ENCODE measurements at places on chromosomes 3 and 15. TPM values are rescaled to one million over a fixed set of nuclear protein-coding genes. Genes with fewer than 3 reads are reported as not detected.

GRCh38 chr3:46896386-46896785 is 18.9 kb downstream of the PTH1R start:
- DNase-seq, result no peak

- DNase-seq, result no peak
These were observed 61.5 kb downstream of the CGGBP1 start for GRCh38 chr3:87997298-87997697.

GRCh38 chr3:148723631-148724030 is 25.9 kb downstream of the AGTR1 start:
- no peak for DNase-seq

DNA sequence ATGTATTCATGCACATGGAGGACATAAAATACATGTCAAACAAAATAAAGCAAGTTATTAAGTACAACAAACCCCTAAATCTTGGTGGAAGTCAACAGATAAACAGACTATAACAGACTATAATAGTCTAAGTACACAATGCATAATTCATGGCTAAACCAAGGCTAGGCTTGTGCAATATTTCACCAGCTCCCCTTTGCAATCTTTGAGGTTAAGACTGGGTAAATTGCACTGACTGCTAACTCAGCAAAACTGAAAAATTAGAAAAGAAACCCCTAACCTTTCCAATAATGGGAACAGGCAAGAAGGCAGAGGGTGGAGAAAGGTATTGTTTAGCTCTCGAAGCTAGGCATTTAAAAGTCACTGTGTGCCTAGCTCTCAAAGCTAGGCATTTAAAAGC is 304.9 kb upstream of the WNT5A start:
- no peak for DNase-seq

GRCh38 chr15:63879995-63880394 is 46.2 kb upstream of the HERC1 start:
- no peak for DNase-seq

- no peak for DNase-seq
These were observed 465.2 kb upstream of the TGFBR2 start for GRCh38 chr3:30141178-30141581.

DNA sequence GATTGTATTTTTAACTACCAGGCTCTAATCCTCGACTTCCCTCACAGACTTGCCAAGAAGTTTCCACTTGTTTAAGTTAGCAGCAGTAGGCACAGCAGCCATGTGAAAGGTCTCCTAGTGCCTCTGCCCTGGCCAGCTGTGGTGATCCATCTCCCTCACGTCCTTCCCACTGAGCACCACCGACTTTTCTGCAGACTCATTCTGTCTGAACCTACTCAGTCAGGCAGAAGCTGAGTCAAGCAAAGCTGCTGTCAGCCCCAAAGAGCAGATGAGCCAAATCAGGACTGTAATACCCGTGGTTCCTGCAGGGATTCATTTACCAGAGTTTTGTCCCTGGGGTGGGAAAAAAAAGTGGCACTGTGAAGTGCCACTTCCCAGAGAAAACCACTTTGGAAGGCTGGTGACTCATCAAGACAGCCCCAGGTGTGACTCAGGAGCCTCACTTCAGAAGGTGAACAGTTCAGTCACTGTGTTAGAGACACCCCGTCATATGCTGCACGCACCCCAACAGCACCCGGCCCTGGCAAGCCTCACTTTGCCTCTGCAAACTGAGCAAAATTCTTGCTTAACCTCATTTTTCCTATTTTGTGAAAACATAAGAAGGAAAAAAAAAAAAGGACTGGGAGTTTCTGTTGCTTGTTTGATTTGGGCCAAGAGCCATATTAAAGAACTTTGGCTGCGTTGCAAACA is 76.0 kb downstream of the WWTR1 start:
- peak; percentile 98 for DNase-seq

DNA sequence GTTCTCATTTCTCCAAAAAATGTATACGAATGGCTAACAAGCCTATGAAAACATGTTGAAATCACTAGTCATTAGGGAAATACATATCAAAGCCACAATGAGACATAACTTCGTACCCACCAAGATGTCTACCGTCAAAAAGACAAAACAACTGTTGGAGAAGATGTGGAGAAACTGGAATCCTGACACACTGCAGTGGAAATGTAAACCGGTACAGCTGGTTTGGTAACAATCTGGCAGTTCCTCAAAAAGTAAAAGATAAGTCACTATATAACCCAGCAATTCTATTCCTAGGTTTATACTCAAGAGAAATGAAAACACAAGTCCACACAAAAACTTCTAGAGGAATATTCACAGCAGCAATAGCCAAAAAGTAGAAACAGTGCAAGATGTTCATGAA is 7.0 kb downstream of the SCAPER start:
- DNase-seq, result peak; percentile 57

SSR3 gene
- 339 TPM for polyA plus RNA-seq

DNA sequence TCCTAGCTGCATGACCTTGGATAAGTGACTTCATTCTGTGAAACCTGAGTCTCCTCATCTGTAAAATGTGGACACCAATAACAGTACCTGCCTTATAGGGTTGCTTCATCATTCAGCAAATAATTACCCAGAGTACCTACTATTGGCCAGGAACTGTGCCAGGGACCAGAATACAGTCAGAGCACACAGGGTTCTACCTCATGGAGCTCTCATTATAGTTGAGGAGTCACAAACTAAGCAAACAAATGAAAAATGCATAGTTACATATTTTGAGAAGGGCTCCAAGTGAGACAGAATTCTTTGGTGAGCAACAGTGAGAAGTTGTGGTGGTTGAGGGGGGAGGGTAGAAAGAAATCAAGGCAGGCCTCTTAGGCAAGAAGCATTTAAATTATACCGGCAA is 308.6 kb upstream of the WNT5A start:
- DNase-seq, result no peak

GRCh38 chr15:65416845-65417416 is 5.8 kb downstream of the IGDCC4 start:
- DNase-seq, result no peak

- no peak for DNase-seq
These were observed 74.3 kb upstream of the SOX2 start for GRCh38 chr3:181637456-181637855.

GRCh38 chr3:151445273-151446001 is 15.4 kb downstream of the IGSF10 start:
- peak; percentile 85 for DNase-seq

NR2E3 gene
- polyA plus RNA-seq, result 0.03 TPM

DNA sequence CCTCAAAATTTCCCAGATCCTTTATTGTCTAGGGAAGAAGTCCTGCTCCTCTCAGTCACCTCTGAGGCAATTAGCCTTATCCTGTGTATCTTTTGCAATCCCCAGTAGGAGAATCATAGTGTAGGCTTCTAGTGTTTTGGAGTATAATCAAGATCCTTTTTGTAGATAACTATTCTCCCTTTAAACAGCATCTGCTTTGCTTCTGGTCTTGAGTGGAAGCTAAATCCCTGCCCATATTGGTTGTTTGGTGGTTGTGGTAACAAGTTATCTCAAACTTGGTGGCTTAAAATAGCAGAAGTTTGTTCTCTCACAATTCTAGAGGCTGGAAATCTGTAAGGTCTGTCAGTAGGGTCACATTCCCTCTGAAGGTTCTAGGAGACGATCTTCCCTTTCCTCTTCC is 217.5 kb upstream of the RASGRP1 start:
- DNase-seq, result no peak

TRAIP gene
- polyA plus RNA-seq, result 12.9 TPM

GRCh38 chr3:32278714-32279113 is 40.2 kb downstream of the CMTM8 start:
- DNase-seq, result peak; percentile 71

DNA sequence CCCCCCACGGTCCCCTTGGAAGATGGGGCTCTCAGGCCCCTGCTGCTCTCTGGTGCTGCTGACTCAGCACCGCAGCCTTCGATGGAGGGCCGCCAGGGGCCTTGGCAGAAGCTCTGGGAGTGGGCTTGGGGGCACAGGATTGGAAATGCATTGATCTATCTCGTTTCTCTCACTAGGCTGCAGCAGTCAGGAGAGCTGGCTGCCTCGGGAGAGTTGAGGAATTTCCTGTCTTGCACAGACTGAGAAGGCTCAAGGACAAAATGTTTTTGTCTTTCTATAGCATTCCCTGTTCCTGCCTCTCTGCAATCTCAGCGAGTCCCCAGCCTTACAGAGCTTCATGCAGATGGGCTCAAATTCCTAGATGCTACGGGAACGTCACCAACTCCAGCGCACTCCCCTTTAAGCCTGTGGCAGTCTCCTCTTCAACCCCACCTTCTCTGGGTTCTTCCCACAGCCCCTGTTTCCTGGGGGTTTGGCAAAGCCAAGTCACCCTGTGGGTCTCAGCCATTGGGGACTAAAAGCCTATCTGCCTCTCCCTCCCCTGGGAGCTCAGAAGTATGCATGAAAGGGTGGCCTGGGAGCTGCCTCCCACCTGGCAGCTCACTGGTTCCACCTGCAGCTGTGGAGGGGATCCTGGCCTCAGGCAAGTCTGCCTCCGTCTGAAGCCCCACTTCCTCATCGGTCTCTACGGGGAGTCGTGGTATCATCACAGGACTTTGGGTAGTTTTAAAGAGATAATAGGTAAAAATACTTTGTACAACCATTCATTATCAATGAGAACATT is 127.4 kb upstream of the HACD2 start:
- DNase-seq, result no peak

ACAN gene
- 0.10 TPM for polyA plus RNA-seq

- no peak for DNase-seq
These were observed 160.6 kb downstream of the ECT2 start for GRCh38 chr3:172911142-172911541.

DNA sequence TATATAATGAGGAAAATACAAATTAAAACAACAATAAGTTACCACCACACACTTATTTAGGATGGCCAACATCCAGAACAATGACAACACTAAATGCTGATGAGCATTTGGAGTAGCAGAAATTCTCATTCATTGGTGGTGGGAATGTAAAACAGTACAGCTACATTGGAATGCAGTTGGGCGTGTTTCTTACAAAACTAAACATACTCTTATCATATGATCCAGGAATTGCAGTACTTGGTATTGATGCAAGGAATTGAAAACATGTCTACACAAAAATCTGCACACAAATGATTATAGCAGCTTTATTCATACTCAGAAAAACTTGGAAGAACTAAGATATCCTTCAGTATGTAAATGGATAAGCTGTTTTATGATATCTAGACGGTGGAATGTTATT is 594.2 kb downstream of the ZBBX start:
- DNase-seq, result no peak

DNA sequence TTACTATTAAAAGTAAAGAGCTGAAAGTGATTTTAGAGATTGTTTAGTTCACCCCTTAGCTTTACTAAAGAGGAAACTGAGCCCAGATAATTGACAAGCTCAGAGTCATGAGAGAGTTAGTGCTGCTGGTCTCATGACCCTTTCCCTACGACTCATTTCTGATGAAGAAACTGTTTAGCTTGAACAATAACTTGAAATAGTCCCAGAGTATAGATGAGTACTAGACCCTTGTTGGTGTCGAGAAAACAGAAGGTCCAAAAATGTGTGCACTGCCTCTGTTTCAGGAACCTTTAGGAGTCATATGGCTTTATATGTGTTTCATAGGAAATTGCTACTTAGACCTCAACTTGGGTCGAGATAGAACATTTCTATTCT is 58.2 kb downstream of the IL16 start:
- peak; percentile 38 for DNase-seq

SLC25A26 gene
- 29.2 TPM for polyA plus RNA-seq

DNA sequence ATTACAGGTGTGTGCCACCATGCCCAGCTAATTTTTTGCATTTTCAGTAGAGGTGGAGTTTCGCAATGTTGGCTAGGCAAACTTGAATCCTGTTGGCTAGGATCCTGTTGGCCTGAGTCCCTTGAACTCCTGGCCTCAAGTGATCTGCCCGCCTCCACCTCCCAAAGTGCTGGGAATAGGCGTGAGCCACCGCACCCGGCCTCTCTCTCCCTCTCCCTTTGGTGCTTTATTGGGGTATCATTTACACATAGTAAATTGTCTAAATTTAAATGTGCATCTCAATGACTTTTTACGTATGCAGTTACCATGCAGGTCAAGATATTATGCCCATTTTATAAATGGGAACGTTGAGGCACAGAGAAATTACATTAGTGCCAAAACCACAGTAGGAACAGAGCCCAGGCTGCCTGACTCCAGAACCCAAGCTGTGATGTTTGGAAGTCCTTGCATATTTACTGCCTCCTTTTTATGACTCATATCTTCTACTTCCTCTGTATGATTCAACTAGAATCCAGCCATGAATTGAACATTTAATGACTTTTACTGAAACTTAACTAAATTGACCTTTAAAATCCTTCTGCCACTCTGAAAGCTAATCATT is 34.0 kb upstream of the RPP14 start:
- peak; percentile 70 for DNase-seq

Data from mammary epithelial cell (primary cell).